ENCODE measurements at places on chromosomes 12 and 14.
A peak's percentile ranks its signal among the peaks of the same experiment; 100 is the strongest.

- no peaks in the 10 kb centered on the region for H3K4me1 ChIP-seq
- no peak overlapping the region for H3K4me3 ChIP-seq
- no peak overlapping the region for H3K27ac ChIP-seq
- no peaks in the 10 kb centered on the region for H3K36me3 ChIP-seq
- H3K27me3 ChIP-seq: peaks cover 14% of the 10 kb centered on the region
Measured at GRCh38 chr14:103250181-103250580, 83.9 kb upstream of the EIF5 start.

DNA sequence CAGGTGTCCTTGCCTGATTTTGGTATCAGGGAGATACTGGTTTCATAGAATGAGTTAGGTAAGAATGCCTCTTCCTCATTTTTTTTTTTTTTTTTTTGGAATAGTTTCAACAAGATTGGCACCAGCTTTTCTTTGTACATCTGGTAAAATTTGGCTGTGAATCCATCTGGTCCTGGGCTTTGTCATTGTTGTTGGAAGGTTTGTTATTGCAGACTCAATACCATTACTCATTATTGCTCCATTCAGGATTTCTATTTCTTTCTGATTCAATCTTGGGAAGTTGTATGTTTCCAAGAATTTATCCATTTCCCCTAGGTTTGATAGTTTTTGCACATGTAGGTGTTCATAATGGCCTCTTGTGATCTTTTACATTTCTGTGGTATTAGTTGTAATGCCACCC lies 126.0 kb upstream of the KITLG start:
- no peak overlapping the region for H3K4me3 ChIP-seq
- no peak overlapping the region for H3K27ac ChIP-seq
- H3K36me3 ChIP-seq: no peaks in the 10 kb centered on the region
- DNase-seq: no peak
- H3K4me1 ChIP-seq: no peaks in the 10 kb centered on the region
- no peaks in the 10 kb centered on the region for H3K27me3 ChIP-seq

- H3K27ac ChIP-seq: no peak overlapping the region
- H3K4me1 ChIP-seq: no peaks in the 10 kb centered on the region
- peaks cover 10% of the 10 kb centered on the region for H3K27me3 ChIP-seq
- DNase-seq: peak; percentile 9
- no peaks in the 10 kb centered on the region for H3K36me3 ChIP-seq
Measured at GRCh38 chr14:34363733-34364134, 98.3 kb downstream of the SPTSSA start.

DNA sequence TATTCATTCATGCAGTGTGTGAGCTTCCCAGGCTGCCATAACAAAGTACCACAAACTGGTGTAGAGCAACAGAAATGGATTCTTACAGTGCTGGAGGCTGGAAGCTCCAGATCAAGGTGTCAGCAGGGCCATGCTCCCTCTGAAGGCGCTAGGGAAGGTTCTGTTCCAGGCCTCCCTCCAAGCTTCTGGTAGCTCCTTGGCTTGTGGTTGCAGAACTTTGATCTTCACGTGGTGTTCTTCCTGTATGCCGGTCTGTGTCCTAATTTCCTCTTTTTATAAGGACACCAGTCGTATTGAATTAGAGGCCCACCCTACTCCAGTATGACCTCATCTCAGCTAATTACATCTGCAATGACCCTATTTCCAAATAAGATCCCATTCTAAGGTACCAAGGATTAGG lies 3.1 kb downstream of the OTUB2 start:
- H3K27me3 ChIP-seq: no peaks in the 10 kb centered on the region
- H3K4me1 ChIP-seq: peaks cover 21% of the 10 kb centered on the region
- DNase-seq: no peak
- H3K36me3 ChIP-seq: no peaks in the 10 kb centered on the region

DNA sequence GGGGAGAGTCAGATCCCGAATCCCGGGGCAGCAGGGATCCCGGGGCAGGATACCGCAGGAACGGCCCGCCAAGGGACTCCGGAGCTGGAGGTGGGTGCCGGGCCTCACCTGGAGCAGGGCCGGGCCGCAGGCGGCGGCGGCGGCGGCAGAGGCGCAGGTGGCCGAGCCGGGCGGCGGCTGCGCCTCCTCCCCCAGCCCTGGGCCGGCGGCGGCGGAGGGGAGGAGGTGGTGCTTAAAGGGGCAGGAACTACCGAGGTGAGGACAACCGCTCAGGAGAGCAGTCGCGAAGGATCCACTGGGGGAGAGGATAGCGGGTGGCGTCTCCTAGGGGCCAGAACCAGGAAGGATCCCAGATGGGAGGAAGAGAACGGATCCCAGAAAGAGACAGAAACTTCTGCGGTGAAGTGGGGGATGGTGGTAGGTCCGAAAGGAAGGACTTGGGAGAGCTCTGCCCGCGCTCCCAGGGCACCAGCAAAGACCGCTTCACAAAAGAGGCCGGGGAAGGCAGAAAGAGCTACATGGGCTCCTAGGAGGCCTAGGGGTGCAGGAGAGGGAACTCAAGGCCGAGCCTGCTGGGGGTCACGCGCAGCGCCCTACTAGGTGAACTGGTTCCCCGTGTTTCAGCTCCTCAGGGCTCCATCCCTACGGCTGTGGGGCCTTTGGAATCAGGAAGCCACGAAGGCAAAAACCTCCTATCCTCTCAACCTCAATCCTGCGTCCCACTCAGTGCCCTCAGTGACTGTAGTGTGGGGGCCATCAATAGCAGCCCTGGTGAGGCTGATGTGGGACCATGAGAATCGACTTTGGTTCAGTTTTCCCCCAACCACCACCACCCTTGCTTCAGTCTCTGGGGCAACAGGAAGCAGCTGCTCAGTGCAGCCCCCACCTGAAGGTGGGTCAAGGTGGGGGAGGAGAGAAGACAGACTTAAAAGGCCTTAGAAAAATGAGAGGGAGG lies 5.0 kb upstream of the BAZ2A start:
- DNase-seq: peak; percentile 74
- peak overlapping the region; percentile 86 for H3K4me3 ChIP-seq
- H3K36me3 ChIP-seq: peaks cover 22% of the 10 kb centered on the region
- H3K27ac ChIP-seq: peak overlapping the region; percentile 91
- peaks cover 78% of the 10 kb centered on the region for H3K4me1 ChIP-seq
- no peaks in the 10 kb centered on the region for H3K27me3 ChIP-seq

- no peaks in the 10 kb centered on the region for H3K4me1 ChIP-seq
- no peak overlapping the region for H3K4me3 ChIP-seq
- H3K27ac ChIP-seq: no peak overlapping the region
- peaks cover 5% of the 10 kb centered on the region for H3K27me3 ChIP-seq
Measured at GRCh38 chr14:64326502-64326901, 32.3 kb upstream of the ESR2 start.

- peaks cover 12% of the 10 kb centered on the region for H3K4me1 ChIP-seq
- H3K27me3 ChIP-seq: no peaks in the 10 kb centered on the region
- H3K36me3 ChIP-seq: no peaks in the 10 kb centered on the region
- no peak for DNase-seq
- no peak overlapping the region for H3K27ac ChIP-seq
- no peak overlapping the region for H3K4me3 ChIP-seq
Measured at GRCh38 chr12:94110258-94110657, 38.1 kb upstream of the PLXNC1 start.

DNA sequence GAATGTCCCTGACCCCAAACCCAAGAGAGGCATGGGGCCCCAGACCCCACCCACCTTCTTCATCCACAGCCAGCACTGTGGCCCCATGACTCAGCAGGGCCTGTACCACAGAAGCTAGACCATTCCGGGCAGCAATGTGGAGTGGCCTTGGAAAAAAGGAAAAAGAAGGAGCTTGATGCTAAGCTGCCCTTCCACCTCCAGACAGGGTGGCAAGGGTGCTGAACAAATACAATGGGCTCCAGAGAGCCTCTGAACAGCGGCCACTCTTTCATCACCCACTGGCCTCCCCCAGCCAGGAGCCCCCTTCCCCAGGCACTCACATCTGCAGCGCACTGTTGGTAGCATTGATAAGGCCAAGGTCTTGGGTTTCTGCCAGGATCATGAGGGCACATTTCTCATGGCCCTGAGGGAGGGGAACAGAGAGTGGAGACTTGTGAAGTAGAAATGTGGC lies 13.9 kb downstream of the SLC39A5 start:
- no peak overlapping the region for H3K4me3 ChIP-seq
- H3K4me1 ChIP-seq: no peaks in the 10 kb centered on the region
- peaks cover 17% of the 10 kb centered on the region for H3K36me3 ChIP-seq
- H3K27ac ChIP-seq: no peak overlapping the region
- DNase-seq: no peak

DNA sequence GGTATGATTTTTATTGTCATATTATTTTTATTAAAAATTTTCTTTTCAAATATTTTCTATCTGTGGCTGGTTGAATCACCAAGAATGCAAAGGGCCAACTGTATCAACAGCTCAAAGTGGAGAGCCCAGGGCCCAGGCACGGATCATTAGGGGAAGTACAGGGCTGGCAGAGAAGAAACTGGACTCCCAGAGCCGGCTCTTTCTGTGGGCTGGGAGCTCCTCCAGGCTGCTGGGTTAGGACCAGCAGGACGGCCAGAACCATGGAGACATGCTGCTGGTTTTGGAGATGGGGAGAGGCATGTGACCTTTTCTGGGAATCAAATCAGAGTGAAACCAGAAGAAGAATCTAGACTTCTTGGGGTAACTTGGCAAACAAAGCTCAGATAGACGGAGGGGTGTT lies 220.5 kb downstream of the CACNA1C start:
- no peak for DNase-seq
- no peaks in the 10 kb centered on the region for H3K4me1 ChIP-seq
- no peaks in the 10 kb centered on the region for H3K36me3 ChIP-seq
- no peaks in the 10 kb centered on the region for H3K27me3 ChIP-seq

GRCh38 chr12:4763549-4763948 lies 43.3 kb downstream of the GALNT8 start:
- no peaks in the 10 kb centered on the region for H3K4me1 ChIP-seq
- no peak overlapping the region for H3K4me3 ChIP-seq
- H3K27me3 ChIP-seq: no peaks in the 10 kb centered on the region
- no peaks in the 10 kb centered on the region for H3K36me3 ChIP-seq
- DNase-seq: peak; percentile 7
- no peak overlapping the region for H3K27ac ChIP-seq

GRCh38 chr14:20059745-20060144 lies at the start of gene OR4L1:
TSS of gene OR4L1 (plus strand) at chr14:20060045. CDS start at chr14:20060045, 0 bp downstream.
- no peaks in the 10 kb centered on the region for H3K36me3 ChIP-seq
- no peak within 1 kb of the TSS for H3K27ac ChIP-seq
- H3K27me3 ChIP-seq: no peaks in the 10 kb centered on the region
- DNase-seq: no peak
- H3K4me3 ChIP-seq: no peak within 1 kb of the TSS
- H3K4me1 ChIP-seq: peaks cover 2% of the 10 kb centered on the region

DNA sequence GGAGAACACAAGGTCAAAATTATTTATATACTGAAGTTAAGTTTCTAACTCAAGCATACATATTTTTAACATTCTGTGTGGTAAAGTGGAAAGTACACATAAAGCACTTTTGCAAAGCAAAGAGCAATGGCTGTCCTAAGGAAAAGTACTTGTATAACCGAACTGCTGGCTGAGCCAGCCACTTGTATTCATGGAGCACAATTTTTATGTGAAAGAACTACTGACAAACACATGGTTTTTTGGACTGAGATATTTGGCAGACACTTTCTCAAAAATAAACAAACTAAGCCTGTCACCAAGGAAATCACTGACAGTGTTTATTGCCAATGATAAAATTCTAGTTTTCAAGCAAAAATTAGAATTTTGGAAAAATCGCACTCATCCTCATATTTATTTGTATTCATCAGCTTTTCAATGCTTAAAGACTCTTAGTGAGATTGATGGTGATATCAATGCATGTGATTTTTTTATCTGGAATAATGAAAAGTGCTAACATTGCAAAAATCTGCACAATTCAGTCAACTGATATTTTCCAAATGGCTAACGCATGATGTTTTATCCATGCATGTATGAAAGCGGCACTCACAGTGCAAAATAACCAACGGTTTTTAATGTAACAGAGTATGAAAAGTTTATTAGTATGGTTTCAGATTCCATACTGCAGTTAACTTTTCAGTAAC lies 125.3 kb downstream of the IPO8 start:
- H3K27me3 ChIP-seq: no peaks in the 10 kb centered on the region
- no peak for DNase-seq
- H3K36me3 ChIP-seq: no peaks in the 10 kb centered on the region

GRCh38 chr12:95533985-95534384 lies 17.3 kb downstream of the USP44 start:
- no peak overlapping the region for H3K4me3 ChIP-seq
- H3K4me1 ChIP-seq: peaks cover 12% of the 10 kb centered on the region
- no peak for DNase-seq
- peaks cover 2% of the 10 kb centered on the region for H3K36me3 ChIP-seq
- no peaks in the 10 kb centered on the region for H3K27me3 ChIP-seq

DNA sequence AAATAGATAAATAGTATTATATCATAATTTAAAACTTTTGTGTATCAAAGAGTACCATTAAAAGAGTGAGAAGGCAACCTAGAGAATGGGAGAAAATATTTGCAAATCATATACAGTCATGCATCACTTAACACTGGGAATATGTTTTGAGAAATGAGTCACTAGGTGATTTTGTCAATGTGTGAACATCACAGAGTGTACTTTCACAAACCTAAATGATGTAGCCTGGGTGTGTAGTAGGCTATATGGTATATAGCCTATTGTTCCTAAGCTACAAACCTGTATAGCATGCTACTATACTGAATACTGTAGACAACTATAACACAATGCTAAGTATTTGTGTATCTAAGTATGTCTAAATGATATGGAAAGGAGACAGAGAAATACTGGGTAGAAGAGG lies 48.0 kb upstream of the ARID2 start:
- no peak for DNase-seq

GRCh38 chr12:131084341-131085011 lies 130.8 kb downstream of the ADGRD1 start:
- H3K27me3 ChIP-seq: no peaks in the 10 kb centered on the region
- no peak overlapping the region for H3K4me3 ChIP-seq
- H3K27ac ChIP-seq: no peak overlapping the region
- no peaks in the 10 kb centered on the region for H3K4me1 ChIP-seq
- no peaks in the 10 kb centered on the region for H3K36me3 ChIP-seq

DNA sequence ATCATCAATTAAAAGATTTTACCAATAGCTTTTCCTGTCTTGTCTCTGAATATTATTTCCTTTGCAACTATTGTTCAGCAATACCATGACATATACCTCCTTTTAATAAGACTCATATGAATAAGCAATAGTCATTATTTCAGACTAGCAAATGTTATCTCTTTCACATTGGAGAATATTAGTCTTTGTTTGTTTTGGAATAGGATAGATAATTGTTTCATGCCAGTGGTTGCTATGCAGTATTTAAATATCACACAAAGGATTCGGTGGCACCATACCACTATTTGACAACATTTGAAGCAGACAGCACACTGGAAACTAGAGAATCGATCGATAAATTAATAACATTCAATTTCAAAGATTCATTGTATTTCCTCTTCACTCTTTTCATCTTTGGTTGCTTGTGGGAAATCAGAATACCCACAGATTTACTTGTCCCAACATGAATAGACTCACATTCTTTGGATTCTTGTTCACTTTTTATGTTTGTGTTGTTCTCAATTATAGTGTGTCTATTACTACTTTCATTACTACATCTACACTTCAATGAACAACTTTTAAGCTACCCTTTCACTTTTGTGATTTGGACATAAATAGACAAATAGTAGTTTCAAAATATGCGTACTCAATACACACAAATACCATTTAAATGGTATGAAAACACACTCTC lies 42.7 kb upstream of the TBPL2 start:
- H3K27me3 ChIP-seq: no peaks in the 10 kb centered on the region
- no peaks in the 10 kb centered on the region for H3K4me1 ChIP-seq
- no peak overlapping the region for H3K4me3 ChIP-seq
- no peaks in the 10 kb centered on the region for H3K36me3 ChIP-seq

Measured in activated naive CD4-positive, alpha-beta T cell treated with anti-CD3 and anti-CD28 coated beads for 36 hours (primary cell).